Pancreas (tissue), 10 donors: ENCODE measurements at places on chromosomes 4 and X. TPM values are rescaled to one million over a fixed set of nuclear protein-coding genes. Genes with fewer than 3 reads are reported as not detected.
A peak's percentile ranks its signal among the peaks of the same experiment; 100 is the strongest.

- DNase-seq, result peak; percentile 74
- H3K4me3 ChIP-seq, result no peak overlapping the region
- no peaks in the 10 kb centered on the region for H3K27me3 ChIP-seq
- no peak overlapping the region for H3K27ac ChIP-seq
- H3K36me3 ChIP-seq, result no peaks in the 10 kb centered on the region
Observed at GRCh38 chr4:53804719-53805118, 213.4 kb upstream of the LNX1 start.

DNA sequence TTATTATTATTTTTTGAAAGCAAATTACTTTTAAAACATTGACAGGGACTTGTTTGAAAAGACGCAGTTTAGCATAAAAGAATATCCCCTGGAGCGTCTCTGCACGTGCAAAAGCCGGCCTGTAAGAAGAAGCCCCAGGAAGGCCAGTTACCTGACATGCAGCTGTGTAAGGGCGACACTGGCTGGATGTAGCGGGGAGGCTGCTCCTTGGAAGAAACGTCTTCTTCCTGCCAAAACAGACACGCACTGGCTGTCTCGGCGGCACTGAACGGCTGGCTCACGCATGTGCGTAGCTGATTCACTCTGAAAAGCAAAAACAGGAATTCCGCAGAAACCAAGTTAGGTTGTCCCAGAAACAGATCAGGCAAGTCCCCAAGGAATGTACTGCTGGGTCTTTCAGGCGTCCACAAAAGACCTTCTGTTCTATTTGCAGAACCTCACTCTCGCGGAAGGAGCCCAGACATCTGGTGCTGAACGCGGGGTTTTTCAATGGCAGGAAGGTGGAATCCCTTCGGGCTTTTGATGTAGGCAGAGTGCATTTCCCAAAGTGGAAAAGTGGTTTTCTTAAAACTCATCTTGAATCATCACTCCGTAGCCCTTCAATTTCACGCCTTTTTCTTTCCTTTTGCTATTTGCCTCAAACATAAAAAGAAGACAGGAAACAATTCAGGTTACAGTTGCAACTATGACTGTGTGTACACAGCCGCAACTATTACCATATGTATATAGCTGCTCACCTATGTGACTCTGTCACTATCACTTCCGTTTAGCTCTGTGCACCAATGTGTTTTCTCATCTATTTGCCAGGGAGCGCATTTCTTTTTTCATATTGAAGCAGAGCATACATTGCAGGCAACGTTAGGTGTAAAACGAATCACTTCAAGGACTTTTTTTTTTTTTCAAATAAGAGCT lies 38.1 kb upstream of the ARSH start:
- H3K27me3 ChIP-seq, result no peaks in the 10 kb centered on the region
- H3K36me3 ChIP-seq, result no peaks in the 10 kb centered on the region
- no peak for DNase-seq
- peaks cover 22% of the 10 kb centered on the region for H3K4me1 ChIP-seq

DNA sequence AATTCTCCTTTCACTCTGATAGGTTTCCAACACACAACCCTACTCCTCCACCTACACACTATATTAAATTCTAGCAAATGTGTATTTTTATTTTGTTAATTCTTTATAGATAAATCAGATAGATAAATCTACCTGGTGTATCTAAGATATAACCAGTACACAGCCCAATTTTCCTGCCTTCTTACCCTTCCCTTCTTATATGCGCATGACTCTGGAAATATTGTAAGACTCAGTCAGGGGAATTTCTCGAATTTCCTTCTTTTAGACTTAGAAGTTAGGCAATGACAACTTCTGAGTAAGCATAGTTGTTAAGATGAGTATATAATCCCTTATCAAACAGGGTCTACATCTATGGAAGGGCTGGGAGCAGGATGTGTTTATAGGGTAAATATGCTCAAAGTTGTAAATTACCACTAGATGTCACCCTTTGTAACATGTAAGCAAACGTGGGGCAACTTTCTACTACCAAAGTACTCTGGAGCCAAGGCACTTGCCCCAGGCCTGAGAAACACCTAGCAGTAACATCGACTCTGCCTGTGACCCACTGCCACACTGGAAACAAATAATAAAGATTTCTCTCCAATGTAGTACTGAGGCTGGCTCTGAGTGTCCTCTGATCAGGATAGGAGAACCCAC lies 444.7 kb downstream of the IQCM start:
- H3K27ac ChIP-seq, result no peak overlapping the region
- H3K4me3 ChIP-seq, result no peak overlapping the region
- no peaks in the 10 kb centered on the region for H3K36me3 ChIP-seq
- no peaks in the 10 kb centered on the region for H3K4me1 ChIP-seq
- no peaks in the 10 kb centered on the region for H3K27me3 ChIP-seq

GRCh38 chr4:31234494-31234893 lies 514.3 kb downstream of the PCDH7 start:
- no peak overlapping the region for H3K4me3 ChIP-seq
- H3K27me3 ChIP-seq, result no peaks in the 10 kb centered on the region
- H3K4me1 ChIP-seq, result no peaks in the 10 kb centered on the region
- no peak overlapping the region for H3K27ac ChIP-seq
- no peak for DNase-seq

DNA sequence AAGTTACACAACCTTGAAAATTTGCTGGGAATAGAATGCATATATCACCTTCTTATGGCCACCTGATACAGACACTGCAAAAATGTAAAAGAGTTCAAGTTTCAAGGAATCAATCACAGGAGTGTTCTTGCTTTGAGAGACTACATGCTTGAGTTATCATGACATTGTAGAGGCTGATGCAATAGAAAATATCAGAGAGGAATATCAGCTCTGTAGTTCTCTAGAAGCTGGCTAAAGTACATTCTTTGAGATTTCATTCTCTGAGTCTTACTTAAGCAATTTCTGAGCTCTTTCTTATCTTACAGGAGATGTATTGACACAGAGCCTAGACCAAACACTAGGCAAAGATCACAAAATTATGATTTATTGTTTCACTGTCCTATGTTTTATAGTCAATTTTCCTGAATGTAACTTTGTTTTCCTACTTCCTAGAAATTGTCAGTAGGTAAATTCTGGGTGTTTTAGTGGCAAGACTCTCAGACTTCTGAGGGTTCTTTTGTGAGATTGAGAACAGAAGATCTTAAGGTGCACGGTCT lies 152.1 kb upstream of the HPGD start:
- H3K4me3 ChIP-seq, result no peak overlapping the region
- no peaks in the 10 kb centered on the region for H3K4me1 ChIP-seq
- DNase-seq, result no peak
- H3K27ac ChIP-seq, result no peak overlapping the region

DNA sequence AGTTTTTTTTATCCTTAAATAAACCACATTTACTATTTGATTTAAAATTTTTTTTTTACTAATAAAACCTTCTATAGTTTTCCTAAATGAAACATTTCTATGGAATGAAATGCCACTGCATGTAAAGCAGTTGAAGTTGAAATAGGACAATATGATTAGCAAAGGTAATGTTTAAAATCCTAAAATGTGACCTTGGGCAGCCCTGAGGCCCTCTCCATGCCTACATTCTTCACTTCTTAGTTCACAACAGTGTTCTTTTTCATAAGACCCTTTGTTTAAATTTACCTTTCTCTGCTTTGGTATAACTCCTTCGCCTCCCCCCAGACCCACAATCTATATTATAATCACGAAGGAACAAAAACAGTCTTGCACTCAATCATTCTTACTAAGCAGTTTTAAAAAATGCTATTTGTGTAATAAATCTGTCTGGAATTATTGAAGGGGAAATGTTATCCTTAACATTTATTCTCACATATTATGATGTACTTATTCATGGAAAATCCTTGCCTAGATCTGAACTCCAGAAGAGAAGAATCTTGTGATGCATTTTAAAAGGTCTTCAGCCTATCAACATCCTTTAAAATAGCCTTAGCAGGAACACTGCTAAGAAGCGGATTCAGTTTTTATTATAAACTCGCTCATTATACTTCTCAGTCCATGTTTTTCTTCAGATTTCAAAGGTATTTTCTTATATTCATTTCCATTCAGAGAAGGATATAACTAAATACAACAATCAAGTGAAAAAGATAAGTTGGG lies 124.6 kb upstream of the NAP1L5 start:
- DNase-seq, result no peak
- peak overlapping the region; percentile 18 for H3K4me3 ChIP-seq
- peaks cover 16% of the 10 kb centered on the region for H3K4me1 ChIP-seq
- H3K27ac ChIP-seq, result peak overlapping the region; percentile 83

DNA sequence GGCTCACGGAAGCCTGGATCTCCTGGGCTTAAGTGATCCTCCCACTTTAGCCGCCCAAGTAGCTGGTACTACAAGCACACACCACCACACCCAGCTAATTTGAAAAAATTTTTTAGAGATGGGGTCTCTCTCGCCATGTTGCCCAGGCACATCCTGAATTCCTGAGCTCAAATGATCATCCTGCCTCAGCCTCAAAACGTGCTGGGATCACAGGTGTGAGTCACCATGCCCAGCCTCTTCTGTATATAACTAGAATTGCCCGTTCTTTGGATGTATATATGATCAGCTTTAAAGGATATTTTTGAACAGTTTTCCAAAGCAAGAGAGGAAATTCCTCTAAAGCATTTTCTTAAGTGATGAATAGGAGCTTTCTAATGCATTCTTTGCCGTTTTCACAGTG lies 22.7 kb downstream of the ZFP42 start:
- H3K4me1 ChIP-seq, result no peaks in the 10 kb centered on the region
- H3K36me3 ChIP-seq, result no peaks in the 10 kb centered on the region
- H3K27me3 ChIP-seq, result no peaks in the 10 kb centered on the region
- no peak overlapping the region for H3K4me3 ChIP-seq
- H3K27ac ChIP-seq, result no peak overlapping the region

- no peak overlapping the region for H3K27ac ChIP-seq
- DNase-seq, result no peak
- H3K4me1 ChIP-seq, result no peaks in the 10 kb centered on the region
- H3K27me3 ChIP-seq, result no peaks in the 10 kb centered on the region
Observed at GRCh38 chr4:99790796-99791617, 25.6 kb upstream of the DAPP1 start.

DNA sequence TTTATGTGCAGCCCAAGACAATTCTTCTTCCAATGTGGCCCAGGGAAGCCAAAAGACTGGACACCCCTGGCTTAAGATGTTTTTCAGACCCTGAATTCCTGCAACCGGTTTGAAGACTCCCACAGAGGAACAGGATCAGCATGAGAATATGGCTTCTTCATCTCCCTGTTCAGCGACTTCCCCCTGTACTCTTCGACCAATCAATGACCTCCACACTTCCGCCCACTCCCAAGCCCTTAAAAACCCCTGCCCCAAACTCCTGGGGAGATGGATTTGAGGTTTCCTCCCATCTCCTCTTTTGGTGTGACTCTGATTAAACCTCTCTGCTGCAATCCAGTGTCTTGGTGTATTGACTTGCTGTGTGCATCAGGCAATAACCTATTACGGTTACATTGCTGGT lies 344.4 kb downstream of the NR3C2 start:
- no peak for DNase-seq
- no peaks in the 10 kb centered on the region for H3K27me3 ChIP-seq
- H3K27ac ChIP-seq, result no peak overlapping the region
- no peaks in the 10 kb centered on the region for H3K4me1 ChIP-seq
- H3K36me3 ChIP-seq, result no peaks in the 10 kb centered on the region

DNA sequence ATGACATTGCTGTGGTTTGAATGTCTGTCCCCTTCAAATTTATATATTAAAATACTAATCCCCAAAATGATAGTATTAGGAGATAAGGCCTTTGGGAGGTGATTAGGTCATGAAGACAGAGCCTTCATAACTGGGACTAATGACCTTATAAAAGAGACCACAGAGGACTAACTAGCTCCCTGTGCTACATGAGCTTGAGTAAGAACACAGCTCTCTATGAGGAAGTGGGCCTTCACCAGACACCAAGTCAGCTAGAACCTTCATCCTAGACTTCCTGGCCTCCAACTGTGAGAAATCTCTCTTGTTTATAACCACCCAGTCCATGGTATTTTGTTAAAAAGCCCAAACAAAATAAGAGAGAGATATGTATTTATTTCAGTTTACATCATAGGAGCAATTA lies 242.2 kb upstream of the CTSO start:
- no peaks in the 10 kb centered on the region for H3K4me1 ChIP-seq
- no peak overlapping the region for H3K4me3 ChIP-seq
- H3K27me3 ChIP-seq, result no peaks in the 10 kb centered on the region
- no peak for DNase-seq
- no peak overlapping the region for H3K27ac ChIP-seq

DNA sequence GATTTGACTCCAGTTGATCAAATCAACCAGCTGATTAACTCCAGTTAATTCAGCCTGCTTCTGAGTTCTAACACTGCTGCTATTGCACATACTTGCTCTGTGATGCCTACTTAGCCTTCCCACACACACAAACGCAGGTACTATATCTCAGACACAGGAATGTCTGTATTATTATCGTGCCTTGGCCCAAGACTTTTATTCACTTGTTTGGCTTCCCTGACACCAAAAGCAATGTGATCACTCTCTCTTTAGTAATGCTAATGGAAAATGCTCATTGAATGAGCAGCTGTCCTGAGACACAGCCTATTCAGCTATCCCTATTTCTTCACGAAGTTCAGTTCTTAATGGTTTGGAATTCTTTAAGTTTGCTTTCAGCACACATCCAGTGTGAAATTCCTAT lies 356.4 kb upstream of the CXorf51A start:
- H3K4me1 ChIP-seq, result no peaks in the 10 kb centered on the region
- no peak overlapping the region for H3K27ac ChIP-seq
- no peak for DNase-seq
- no peak overlapping the region for H3K4me3 ChIP-seq
- H3K27me3 ChIP-seq, result no peaks in the 10 kb centered on the region

- no peak for DNase-seq
- no peaks in the 10 kb centered on the region for H3K27me3 ChIP-seq
- H3K36me3 ChIP-seq, result no peaks in the 10 kb centered on the region
- H3K27ac ChIP-seq, result no peak overlapping the region
Observed at GRCh38 chr4:75745161-75745560, 20.8 kb downstream of the USO1 start.

GRCh38 chr4:47187608-47188007 lies 156.2 kb downstream of the GABRB1 start:
- H3K36me3 ChIP-seq, result no peaks in the 10 kb centered on the region
- no peak overlapping the region for H3K4me3 ChIP-seq
- H3K27me3 ChIP-seq, result no peaks in the 10 kb centered on the region

DNA sequence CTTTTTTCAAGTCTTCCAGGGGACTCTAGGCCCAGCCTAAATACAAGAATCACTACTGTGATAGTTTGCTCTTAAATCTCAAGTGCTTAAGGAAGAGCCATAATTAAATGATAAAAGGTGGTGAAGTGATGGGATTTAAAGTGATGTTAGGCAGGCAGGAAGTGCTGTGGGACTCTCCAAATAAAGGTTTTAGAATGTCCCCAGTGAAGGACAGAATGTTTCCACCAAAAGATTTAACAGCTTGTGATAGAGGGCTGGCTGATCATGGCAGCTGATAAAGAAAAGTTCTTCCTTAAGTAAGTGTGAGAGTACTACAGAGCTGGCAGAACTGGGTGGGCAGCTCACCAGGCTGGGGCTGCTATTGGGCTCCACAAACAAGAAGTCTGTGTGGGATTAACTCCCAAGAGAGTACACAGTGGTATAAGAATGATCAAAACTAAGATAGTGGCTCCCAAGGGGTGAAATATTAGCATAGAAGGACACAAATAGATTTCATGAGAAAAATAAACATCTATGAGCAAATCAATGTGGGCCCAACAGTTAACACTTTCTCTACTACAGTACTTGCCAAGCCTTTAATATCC lies 637.2 kb upstream of the CPEB2 start:
- DNase-seq, result no peak
- no peak overlapping the region for H3K4me3 ChIP-seq
- H3K27me3 ChIP-seq, result no peaks in the 10 kb centered on the region
- H3K27ac ChIP-seq, result no peak overlapping the region

The SSX3 gene
- total RNA-seq, result not detected

The TNIP3 gene
- total RNA-seq, result not detected

The SHROOM2 gene
- 6.6 TPM for total RNA-seq

The SSX4 gene
- total RNA-seq, result not detected

The ANXA10 gene
- total RNA-seq, result 7.1 TPM
